ENCODE measurements at places on chromosomes 11 and 22. TPM values are rescaled to one million over a fixed set of nuclear protein-coding genes. Genes with fewer than 3 reads are reported as not detected.

DNA sequence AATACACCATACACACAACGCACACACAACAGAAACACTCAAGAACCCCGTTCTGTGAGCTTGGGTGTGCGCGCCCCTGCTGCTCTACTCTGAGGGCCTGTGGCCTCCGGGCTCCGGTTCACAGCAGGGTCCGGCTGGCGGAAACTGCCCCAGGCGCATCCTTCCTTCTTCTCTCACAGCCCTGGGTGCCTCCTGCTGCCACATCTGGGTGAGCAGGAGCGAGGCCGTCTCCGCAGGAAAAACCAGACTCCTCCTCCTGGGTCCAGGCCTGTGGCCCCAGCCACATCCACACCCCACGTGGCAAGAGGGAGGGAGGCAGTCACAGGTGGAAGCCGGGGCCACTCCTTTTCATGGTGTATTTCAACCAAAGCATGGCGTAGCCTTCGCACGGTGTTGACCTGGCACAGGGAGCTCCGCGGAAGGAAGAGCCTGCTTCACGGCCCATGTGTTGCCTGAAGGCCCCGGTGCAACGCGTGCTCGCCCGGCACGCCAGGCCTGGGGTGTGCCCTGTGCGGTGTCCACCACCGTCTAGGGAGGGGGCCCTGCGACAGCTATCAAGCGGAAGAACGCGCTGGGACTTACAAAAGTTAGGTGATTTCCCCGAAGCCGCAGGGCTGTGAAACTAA is 1502.7 kb downstream of the TBC1D22A start:
- DNase-seq = no peak

DNA sequence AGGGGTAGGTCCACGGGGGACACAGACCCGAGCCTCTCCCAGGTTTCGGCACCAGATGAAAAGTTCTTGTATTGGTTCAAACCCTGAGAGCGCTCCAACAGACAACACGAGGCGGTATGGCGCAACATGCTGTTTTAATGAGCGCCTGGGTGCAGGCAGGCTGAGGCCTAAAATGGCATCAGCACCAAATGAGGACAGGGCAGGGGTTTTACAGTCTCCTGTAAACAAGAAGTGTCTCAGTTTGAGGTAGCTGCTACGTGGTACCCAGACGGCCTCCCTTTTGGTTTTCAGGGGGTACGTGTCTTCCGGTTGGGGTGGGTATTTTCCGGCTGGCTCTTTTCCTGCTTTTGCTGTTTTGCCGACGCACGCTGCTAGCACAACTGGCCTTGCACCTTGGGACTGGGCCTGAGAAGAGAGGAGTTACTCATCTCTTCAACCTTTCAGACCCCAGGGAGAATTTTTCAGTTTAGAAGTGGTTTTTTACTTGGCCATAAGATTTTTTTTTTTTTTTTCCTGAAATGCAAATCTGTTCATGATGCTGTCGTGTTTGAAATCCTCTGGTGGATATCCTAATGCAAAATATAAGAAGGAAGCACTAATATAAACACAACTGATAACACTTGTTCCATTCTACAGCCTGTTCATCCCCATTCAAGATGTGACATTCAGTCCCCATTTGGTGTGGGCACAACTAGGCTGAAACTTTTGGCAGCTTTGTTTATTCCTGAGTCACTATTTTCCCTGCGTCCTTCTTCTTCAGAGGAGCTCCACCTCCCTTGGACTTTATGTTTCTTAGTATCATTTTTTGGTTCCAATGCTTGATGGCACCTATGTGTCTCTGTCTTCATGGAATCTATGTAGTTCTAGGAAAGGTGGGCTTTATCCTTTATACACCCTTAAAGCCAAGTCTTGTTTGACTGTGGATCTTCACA is 6.5 kb downstream of the PPFIBP2 start:
- DNase-seq = no peak

DNA sequence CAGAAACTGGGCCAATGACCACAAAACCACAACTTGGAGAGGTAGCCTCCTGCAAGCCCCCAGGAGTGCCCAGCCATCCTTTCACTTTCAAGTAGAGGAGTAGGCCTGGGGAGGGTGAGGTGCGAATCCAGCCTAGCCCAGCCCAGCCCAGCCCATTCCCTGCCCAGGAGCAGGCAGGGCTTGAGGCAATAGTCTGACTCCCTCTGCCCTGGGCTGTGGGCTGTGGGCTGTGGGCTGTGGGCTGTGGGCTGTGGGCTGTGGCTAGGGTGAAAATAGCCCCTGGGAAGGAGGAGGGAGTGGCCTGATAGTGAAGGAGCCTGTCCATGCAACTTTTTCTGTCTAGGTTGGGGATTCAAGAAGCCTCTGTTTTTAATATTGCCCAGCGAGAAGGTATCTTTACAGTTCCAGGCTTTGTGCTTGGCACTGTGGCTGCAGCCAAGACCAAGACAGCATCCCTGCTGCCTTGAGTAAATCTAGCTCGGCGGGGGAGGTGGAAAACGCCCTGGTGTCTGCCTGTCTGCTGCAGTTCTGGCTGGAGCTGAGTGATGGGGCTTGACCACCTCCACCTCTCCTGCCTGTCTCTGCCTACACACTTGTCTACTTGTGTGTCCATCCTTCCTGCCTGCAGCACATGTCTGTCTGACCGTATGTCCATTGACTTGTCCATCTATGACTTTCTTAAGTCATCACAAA is 40.7 kb downstream of the LMO1 start:
- no peak for DNase-seq

DNA sequence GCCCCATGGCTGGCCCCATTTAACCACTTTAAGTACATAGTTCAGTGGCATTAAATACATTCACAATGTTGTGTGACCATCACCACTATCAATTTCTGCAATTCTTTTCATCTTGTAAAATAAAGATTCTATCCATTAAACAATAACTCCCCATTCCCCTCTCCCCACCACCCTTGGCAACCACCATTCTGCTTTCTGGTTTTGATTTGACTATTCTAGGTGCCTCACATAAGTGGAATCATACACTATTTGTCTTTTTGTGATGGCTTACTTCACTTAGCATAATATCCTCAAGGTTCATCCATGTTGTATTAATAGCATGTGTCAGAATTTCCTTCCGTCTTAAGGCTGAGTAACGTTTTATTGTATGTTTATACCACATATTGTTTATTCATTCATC is 7.0 kb downstream of the MYO7A start:
- DNase-seq = no peak

GRCh38 chr11:19601235-19601634 is 111.4 kb upstream of the NAV2 start:
- DNase-seq = no peak

GRCh38 chr11:67271541-67272284 is 5.4 kb downstream of the GRK2 start:
- peak; percentile 85 for DNase-seq

DNA sequence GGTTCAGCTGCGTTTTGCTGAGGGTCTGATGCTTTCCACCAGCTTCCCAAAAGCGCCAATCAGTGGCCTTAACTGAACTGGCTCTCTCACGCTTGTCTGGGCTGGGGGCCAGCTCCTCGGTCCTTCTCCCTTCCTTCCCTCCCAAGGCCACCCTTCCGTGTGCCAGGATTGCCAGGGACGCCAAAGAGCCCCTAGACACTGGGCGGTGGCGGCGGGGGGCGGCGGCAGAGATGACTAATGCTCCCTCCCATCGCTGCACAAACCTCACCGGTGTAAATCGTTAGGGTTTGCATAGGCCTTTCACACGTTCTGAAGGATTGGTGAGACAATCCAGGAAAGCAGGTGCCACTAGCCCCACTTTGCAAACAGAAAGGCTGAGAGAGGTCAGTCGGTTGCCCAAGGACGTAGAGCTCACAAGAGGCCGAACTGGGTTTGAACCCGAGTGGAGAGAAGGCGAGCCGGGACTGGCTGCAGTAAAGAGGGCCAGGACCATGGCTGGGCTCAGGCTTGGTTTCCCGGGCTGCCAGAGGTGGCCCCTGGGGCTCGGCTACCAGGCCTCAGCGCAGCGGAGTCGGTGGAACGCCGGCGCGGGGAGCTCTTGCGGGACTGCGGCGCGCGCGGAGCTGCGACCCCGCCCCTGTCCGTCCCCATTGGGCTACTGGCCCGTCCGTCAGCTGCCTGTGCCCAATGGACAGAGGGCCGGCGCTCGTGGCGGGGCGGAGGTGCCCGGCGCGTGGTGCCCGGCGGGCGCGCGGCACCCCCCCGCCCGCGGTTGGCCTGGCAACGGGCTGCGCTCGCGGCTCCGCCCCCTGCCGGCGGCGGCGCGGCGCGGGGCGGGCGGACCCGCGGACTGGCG is 589 bp upstream of the GNAZ start:
- peak; percentile 89 for DNase-seq

DNA sequence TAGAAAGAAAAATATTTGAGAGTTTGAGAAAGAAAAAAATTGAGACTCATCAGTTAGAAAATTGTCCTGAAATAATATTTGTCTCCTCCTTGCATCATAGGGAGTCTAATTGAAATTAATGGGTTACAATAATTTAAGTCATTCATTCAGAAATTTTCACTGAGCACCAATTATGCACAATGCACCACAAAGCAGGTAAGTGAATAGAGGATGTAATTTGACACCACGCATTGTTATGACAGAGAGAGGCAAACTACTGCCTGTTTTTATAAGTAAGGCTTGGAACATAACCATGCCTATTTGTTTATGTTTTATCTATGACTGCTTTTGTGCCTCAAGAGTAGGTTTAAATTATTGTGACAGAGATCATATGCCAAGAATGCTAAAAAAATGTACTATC is 537.9 kb upstream of the FAT3 start:
- no peak for DNase-seq

- DNase-seq = no peak
Observed at GRCh38 chr11:66491315-66491935, 11.2 kb downstream of the DPP3 start.

- DNase-seq = no peak
Observed at GRCh38 chr11:112627588-112628045, 333.6 kb upstream of the NCAM1 start.

- DNase-seq = no peak
Observed at GRCh38 chr11:64947208-64947814, 11.6 kb upstream of the GPHA2 start.

GRCh38 chr11:112538534-112539280 is 278.0 kb upstream of the PLET1 start:
- DNase-seq = no peak

DNA sequence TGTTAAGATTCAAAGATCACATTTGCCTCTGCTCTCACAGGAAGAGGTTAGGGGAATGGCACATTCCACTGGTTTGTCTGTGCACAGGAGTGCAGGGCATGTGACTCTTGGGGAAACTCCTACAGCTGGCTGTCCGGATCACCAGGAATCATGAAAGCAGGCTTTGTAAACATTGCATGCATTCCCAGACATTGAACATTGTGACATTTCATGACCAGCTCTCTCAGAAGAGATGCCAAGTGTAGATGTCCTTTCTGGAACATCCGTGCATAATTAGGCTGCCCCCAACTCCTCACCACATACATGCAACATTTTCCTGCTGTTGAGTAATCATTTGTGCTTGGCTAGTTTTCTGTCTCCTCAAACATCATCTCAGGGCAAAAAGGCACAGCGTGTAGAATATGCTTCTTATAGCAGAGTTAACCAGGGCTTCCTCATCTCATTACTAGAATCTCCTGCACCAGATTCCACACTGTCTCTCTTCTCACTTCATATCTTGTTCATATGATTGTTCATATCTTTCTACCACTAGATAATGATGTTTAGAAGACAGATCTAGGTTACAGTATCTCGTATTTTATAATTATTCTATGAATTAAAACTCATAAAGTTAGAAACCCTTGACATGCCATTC is 694.7 kb downstream of the NTM start:
- DNase-seq = peak; percentile 79

GRCh38 chr11:83063073-83063754 is 8.5 kb downstream of the RAB30 start:
- no peak for DNase-seq

GRCh38 chr11:27619039-27619574 is 81.1 kb downstream of the BDNF start:
- no peak for DNase-seq

The CYP2D6 gene
- polyA plus RNA-seq = 2.9 TPM

The ROBO4 gene
- polyA plus RNA-seq = 61.9 TPM

The TMEM151A gene
- 0.17 TPM for polyA plus RNA-seq

The PLEKHB1 gene
- 30.0 TPM for polyA plus RNA-seq

The WNT7B gene
- polyA plus RNA-seq = 12.4 TPM
